ENCODE measurements at places on chromosomes 7 and 10.

GRCh38 chr7:122758501-122758900 is 55.8 kb upstream of the RNF148 start:
- no peak overlapping the region for H3K27ac ChIP-seq
- no peaks in the 10 kb centered on the region for H3K36me3 ChIP-seq
- H3K4me3 ChIP-seq = no peak overlapping the region
- DNase-seq = no peak

DNA sequence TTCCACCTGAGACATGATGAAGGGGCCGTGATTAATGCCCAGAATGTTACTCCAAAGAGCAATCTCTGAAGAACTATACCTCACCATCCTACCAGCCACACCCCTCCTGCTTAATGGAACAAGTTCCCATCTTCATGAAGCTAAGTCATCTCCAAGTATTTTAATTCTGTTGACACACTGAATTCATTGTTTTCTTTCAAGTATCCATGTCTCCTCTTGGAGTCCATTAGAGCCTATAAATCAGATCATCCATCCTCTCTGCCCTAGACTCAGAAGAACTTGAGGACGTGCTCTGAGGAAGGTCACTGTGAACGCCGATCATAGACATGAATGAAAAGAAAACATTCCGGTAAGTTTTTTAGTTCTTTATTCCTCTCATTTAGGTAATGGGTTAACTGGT is 126.8 kb downstream of the RSU1 start:
- no peak overlapping the region for H3K27ac ChIP-seq
- no peak for DNase-seq
- H3K27me3 ChIP-seq = no peaks in the 10 kb centered on the region
- H3K4me1 ChIP-seq = no peaks in the 10 kb centered on the region
- H3K4me3 ChIP-seq = no peak overlapping the region

DNA sequence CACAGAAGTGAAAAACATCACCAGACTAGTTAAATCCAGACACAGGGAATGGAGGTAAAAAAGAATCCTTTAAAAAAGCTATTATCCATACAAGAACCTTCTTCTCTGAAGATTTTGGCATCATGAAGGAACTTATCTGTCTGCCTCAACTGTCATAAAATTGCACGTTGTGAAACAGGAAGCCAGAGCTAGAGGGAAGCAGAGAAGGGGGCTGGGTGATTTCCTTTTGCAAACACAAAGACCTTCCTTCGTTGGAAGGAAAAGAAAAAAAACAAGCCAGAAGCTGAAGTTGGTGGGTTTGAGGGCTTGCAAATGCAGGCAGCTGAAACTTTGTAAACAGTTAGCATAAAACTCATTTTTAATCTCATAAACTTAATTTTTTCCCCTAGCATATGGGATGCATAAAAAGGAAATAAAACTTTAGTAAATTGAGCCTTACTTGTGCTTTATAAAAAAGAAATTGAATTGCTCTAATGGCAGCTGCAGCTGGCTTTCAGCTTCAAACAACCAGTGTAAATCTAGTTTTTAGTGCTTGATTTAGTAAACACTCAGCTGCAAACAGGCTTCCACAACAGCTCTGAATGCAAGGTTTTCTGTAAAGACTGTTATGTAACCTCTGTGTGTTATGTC is 101.6 kb downstream of the OTUD1 start:
- DNase-seq = no peak
- no peak overlapping the region for H3K4me3 ChIP-seq
- H3K27ac ChIP-seq = no peak overlapping the region

DNA sequence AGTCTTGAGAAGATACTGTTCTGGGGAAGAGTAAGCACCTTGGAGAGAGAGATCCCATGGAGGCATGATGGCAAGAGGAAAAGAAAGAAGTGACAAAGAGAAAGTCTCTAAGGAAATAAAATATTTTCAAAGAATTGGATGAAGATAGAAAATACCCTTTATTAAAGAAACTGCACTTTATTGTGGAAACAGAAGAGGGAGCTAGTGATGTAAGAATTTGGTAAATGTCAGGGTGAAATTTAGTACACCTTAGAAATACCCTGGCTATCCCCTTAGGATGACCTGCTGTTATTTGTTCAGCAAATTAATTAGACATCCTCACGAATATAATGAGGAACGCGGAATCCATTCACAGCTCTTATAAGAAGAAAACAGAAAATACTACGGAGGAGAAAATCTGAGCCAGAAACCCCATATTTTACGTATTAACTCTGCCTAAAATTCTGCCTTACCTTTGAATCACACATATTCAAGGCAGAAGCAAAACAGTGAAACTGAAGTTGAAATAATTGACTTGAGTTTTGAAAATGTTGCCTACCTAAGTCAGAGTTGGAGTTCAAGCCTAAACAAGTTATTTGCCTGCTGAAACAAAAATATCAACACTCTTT is 90.7 kb downstream of the TFPI2 start:
- no peaks in the 10 kb centered on the region for H3K4me1 ChIP-seq
- no peaks in the 10 kb centered on the region for H3K27me3 ChIP-seq
- H3K27ac ChIP-seq = no peak overlapping the region
- DNase-seq = no peak
- no peak overlapping the region for H3K4me3 ChIP-seq

DNA sequence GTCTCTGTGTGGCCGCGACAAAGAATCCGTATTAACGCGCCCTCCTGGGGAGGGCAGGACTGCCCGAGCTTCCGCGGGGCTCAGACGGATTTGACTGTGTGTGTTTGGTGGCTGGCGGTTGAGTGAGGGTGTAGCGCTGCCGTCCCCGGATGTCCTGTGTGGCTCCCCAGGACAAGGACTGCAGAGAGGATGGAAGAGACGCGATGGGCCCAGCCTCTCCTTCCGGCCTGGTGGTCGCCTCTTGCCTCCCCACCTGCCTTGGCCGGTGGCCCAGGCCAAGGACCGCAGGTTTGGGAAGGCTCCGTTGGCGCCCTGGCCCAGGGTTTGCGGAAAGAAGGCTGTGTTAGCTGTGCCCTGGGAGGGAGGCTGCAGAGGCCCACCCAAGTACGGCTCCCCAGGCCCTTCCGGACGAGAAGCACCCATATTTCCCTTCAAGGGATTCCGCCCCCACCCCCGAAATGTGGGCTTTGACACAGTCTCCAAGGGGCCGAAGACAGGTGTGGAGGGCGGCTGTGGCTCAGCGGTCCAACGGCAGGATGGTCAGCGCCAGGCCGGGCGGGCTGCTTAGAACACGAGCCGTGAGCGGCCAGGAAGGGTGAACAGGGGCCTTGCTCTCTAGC is 2.3 kb downstream of the UNCX start:
- H3K27me3 ChIP-seq = peaks cover 77% of the 10 kb centered on the region
- no peaks in the 10 kb centered on the region for H3K36me3 ChIP-seq
- no peak overlapping the region for H3K27ac ChIP-seq
- no peak for DNase-seq
- no peak overlapping the region for H3K4me3 ChIP-seq

- H3K4me1 ChIP-seq = peaks cover 11% of the 10 kb centered on the region
- no peak for DNase-seq
- H3K27me3 ChIP-seq = peaks cover 2% of the 10 kb centered on the region
- no peak overlapping the region for H3K27ac ChIP-seq
- H3K36me3 ChIP-seq = no peaks in the 10 kb centered on the region
- H3K4me3 ChIP-seq = no peak overlapping the region
These were observed 62.0 kb upstream of the ST8SIA6 start for GRCh38 chr10:17516376-17516775.

DNA sequence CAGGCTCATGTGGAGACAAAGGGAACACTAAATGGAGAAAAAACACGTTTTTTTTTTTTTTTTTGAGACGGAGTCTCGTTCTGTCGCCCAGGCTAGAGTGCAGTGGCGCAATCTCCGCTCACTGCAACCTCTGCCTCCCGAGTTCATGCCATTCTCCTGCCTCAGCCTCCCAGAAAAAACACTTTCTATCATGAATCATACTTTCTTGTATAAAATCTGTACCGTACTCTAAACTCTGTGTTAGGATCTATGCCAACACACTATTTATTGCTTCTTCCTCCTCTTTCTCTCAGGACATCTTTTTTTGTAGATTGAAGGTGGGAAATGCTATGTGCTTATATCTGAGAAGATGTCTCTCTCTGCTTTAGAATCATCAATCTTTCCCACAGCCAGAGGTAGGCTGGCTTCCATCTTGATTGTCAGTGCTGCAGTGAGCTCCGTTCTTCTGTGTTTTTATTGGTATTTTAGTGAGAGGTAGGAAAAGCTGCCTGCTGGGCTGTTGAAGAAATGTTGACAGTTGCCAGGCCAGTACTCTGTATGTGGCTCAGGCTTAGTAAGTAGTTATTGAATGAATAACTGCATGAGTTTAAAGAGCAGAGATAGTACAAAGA is 101.1 kb downstream of the GPR85 start:
- no peaks in the 10 kb centered on the region for H3K27me3 ChIP-seq
- H3K4me3 ChIP-seq = no peak overlapping the region
- no peak for DNase-seq
- H3K4me1 ChIP-seq = no peaks in the 10 kb centered on the region
- no peak overlapping the region for H3K27ac ChIP-seq

DNA sequence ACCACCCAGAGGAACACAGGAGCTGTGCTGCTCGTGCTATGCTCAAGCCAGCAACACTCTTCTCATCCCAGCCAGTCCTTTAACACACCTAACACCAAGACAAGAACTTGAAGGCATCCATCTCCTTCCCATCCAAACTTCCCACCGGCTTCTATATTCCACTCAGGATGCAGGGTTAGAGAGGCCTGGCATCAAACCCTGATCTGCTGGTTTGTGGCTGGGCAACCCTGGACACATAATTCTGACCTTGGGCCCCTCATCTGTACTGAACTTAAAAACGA is 5.6 kb upstream of the MYO1G start:
- DNase-seq = no peak
- H3K36me3 ChIP-seq = peaks cover 32% of the 10 kb centered on the region
- no peaks in the 10 kb centered on the region for H3K27me3 ChIP-seq
- peaks cover 43% of the 10 kb centered on the region for H3K4me1 ChIP-seq
- H3K27ac ChIP-seq = peak overlapping the region; percentile 99

DNA sequence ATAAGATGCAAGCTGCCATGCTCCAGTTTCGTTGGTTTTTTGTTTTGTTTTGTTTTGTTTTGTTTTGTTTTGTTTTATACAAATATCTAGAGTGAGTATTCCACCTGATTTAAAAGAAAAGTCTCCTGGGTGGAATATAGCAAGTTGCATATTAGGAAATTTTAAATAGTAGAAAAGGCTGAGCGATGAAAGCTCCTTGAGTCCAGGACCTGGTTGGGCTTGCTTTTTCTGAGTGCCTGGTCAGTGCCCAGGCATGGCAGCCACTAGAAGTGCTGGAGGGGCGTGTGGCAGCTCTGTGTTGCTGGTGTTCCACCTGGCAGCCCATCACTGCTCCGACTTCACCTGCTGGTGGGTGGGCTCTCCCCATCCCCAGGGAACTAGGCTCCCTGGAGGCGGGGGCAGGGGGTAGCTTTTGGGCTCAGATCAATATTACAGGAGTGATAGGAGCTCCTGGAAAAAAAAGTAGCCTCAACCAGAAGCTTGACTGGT is 8.0 kb downstream of the COL17A1 start:
- H3K27ac ChIP-seq = no peak overlapping the region
- H3K27me3 ChIP-seq = peaks cover 2% of the 10 kb centered on the region
- no peak overlapping the region for H3K4me3 ChIP-seq
- no peaks in the 10 kb centered on the region for H3K36me3 ChIP-seq
- H3K4me1 ChIP-seq = peaks cover 23% of the 10 kb centered on the region

DNA sequence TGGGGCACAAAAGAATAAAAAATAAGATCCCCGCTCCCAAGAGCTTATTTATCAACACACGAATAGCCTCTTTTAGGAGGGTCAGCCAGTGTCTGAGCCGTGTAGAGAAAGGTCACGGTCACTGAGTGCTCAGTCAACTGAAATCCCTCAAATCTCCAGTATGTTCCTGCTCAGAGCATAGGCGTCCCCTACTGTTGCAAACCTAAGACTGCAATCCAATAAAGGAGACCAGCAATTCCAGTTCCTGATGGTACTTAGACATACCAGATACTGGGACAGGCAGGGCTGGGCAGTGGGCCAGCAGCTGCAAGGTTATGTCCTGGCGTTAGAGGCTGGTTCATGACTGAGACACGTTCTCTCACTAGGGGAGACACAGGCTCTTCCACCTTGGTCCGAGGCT is 93.6 kb downstream of the CACNB2 start:
- H3K36me3 ChIP-seq = no peaks in the 10 kb centered on the region
- DNase-seq = no peak
- H3K4me3 ChIP-seq = no peak overlapping the region
- H3K27ac ChIP-seq = no peak overlapping the region
- H3K4me1 ChIP-seq = peaks cover 27% of the 10 kb centered on the region

DNA sequence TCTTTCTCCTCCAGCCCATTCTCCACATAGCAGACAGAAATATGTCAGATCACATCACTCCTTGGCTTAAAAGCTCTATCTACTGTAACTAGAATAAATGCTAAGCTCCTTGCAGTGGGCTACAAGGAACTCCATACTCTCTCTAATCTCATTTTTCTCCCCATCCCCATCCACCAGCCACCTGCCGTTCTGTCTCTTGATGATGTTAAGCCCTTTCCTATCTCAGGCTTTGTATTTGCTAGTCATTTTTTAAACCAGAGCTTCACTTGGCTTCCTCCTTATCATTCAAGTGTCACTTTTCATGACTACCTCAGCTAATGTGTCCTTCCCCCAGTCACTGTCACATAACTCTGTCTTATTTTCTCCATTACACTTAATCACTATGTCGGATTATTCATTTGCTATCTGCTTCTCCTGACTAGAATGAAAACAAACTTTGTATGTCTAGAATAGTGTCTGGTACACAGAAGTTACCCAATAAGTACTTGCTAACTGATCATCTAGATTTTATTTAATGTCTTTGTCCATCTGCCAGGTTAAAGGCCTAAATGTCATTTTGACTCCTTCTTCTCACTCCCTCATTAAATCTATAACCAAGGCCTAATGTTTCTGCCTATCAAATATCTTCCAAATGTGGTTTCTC is 87.2 kb upstream of the RPA3 start:
- H3K36me3 ChIP-seq = no peaks in the 10 kb centered on the region
- H3K4me3 ChIP-seq = no peak overlapping the region
- H3K27ac ChIP-seq = no peak overlapping the region

DNA sequence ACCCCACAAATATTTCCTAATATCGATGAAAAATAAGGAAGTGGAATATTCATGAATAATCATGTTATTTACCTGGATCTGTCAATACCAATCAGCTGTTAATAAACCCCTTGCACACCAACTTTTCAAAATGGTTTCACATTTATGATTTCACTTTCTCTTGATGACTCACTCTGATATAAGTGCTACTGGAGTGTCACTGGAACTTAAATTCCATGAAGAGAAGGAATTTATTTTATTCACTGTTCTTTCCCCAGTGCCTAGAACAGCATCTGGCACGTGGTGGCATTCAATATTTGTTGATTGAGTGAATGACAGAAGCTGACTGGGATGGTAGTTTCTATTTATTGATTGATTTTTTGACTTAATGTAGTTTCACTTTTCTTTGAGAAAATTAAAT is 3.5 kb upstream of the ENO4 start:
- DNase-seq = no peak
- H3K4me1 ChIP-seq = peaks cover 17% of the 10 kb centered on the region

DNA sequence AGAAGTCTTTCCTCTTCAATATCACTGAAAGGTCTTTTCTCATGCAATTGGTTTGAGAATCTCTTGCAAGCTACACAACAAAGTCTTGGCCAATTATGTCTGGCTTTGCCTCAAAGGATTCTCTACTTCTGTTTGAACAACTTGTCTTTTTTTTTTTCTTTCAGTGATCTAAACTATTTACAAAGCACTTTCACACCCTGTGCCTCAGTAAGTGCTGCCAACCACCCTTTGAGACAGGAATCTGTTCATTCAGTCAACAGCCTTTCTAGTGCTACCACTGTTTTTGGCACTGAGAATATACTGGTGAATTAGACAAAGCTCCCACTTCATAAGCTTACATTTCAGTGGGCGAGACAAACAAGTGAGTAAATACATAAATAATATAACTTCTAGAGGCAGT is 26.9 kb upstream of the SDK1 start:
- no peak overlapping the region for H3K27ac ChIP-seq
- H3K27me3 ChIP-seq = no peaks in the 10 kb centered on the region
- no peaks in the 10 kb centered on the region for H3K4me1 ChIP-seq
- no peak for DNase-seq
- no peaks in the 10 kb centered on the region for H3K36me3 ChIP-seq

Measured in mesothelial cell of epicardium (in vitro differentiated cells).